ENCODE measurements at places on chromosomes 6 and 20.

DNA sequence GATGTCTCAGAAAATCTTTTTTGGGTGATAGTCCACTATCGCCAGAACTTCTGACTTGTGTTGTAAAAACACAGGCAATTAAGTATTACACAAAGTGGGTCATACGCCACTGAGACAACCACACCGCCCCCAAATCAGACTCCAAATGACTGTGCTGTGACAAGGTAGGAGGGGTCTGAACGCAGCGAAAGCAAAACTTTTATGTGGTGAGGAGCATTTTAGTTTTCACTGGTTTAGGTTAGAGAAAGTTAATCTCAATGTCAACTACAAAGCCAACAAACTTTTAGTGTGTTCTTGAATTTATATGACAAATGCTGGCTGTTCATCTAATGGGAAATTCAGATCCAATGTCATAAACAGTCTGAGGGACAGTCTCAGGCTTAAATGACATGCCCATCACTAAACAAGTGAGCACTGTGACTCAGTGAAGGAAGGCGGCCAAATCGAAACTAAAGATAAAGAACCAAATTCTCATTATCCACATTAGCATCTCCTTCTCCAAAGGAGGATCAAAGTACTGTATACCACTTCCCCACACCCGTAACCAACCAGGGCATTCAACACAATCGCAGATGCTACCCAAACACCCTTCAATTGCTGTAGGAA is 186.7 kb downstream of the GJA10 start:
- DNase-seq = no peak

DNA sequence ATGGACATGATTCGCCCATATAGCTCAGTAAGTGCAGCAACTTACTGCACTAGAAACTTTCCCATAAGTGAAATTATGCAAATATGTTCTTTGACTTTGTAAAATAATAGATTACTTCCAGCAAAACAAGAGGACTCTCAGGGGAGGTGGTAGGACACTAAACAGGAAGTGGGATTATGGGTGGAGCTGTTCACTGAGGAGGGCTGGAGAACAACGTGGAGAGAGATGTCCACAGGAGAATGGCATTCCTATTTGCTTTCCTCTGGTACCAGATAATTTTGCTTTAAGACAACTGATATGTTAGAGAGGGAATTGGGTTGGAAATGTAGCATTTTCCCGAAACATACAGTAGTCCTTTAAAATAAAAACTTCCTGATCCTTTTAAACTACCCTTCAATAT is 3.7 kb downstream of the TPD52L1 start:
- no peak for DNase-seq

- no peak for DNase-seq
Observed at GRCh38 chr20:39100691-39101090, 138.5 kb downstream of the DHX35 start.

DNA sequence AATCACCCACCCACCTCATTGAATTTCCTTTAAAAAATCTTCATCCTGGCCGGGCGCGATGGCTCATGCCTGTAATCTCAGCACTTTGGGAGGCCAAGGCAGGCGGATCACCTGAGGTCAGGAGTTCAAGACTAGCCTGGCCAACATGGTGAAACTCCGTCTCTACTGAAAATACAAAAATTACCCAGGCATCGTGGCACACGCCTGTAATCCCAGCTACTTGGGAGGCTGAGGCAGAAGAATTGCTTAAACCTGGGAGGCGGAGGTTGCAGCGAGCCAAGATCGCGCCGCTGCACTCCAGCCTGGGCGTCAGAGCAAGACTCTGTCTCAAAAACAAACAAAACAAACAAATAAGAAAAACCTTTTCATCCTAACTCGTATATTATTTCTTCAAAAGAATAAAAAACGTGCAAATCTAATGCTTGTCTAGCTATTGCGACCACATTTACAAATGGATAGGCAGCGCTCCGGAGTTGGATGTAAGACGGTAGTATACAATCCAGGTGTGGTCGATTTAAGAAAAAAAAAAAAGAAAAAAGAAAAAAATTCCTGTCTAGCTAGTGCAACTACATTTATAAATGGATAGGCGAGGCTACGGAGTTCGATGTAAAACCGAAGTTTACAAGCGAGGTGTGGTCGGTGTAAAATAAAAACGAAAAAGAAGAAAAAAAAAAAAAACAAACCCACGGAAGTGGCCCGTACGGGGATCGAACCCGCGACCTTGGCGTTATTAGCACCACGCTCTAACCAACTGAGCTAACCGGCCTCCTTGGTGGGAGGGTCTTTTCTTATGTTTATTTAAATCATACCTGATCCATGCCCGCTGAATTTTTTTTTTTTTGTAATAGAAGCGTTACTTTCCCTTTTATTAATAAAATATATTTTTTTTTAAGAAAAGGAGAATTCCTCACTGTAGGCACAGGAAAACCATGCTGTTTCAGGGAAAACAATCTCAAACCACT is 70.7 kb upstream of the PRSS16 start:
- DNase-seq = peak; percentile 74

DNA sequence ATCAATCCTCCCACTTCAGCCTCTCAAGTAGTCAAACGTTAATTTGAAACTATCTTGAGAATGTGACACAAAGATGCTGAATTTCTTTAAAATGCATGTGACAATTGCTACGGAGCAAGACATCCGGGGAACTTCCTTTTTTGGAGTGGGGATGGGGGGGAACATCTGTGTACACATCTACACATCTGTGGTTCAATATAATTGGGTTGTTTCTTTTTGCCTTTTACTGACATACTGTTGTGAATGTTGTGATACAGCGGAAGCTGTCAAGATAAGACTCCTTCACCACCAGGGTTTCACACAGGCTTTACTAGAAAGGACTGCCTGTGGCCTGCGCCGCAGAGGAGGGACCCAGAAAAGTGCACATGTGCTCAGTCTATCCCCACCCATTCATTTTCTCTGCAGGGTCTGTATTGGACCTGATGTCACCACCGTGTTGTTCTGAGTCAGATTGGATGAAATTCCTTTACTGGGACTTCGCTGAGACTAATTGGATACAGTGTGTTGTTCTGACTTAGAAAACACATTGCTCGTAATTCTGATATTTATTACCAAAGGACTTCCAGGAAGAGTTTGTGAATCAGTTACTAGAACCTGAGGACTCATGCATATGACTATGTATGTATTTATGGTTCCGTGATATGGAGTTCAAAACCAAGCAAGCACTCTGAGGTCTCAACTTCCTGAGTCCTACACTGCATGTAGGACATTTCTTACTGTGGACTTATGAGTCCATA is 98.7 kb upstream of the SGK1 start:
- no peak for DNase-seq

- no peak for DNase-seq
Observed at GRCh38 chr6:106163966-106164877, 78.1 kb downstream of the PRDM1 start.

DNA sequence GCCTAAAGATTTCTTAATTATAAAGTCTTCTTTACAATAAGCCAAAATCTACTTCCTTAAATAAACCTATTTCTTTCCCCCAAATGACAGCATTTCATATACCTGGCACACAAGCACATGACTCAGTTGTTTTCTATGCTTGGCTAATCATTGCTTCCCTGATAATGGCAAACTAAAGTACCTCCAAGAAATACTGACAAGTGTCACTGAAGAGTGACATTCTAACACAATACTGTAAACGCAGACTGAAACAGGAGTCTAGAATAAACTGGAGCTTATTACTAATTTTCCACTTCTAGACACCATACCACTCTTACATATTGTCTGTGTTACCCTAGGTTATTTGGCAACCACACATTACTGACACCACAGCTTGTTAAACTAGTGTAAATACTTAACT is 14.3 kb downstream of the SYNCRIP start:
- DNase-seq = no peak

GRCh38 chr6:34196116-34196832 is 40.4 kb upstream of the HMGA1 start:
- peak; percentile 88 for DNase-seq

GRCh38 chr20:57581202-57582028 is 20.5 kb downstream of the PCK1 start:
- no peak for DNase-seq

GRCh38 chr6:72938104-72938503 is 287.2 kb downstream of the KHDC1L start:
- DNase-seq = no peak

DNA sequence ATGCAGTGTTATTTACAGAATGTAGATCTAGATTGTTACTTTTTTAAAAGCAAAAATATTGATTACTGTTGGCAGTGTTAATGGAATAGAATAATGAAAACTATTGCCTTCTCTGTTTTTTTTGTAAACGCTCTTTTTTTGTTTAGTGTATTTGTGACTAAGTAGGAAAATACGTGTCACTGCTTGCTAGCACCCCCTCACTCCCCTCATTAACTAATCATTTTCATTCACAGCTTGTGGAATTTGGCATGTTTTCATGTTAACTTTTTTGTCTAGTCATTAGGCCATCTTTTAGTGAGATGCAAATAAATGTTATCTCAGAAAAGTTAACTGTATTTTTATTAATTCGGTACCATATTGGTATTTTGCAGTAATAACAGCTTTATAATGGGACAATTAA is 29.8 kb downstream of the ADGRG6 start:
- DNase-seq = no peak

DNA sequence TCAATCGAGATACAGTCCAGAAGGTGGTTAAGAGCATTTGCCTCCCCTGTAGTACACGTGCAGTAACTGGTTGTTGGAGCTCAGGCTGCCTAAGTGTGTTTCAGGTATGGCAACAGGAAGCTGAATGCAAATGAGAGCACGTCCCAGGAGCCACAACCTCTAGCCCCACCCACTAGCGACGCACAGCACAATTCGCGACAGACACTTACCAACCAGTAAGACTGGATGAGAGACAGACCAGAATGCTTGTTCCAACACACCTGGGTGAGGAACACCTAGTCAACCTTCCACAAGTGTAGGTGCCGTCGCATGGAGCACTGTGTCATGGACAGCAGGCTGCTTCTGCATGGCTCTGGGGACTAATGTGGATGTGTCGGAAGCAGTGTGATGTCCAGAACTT is 7.2 kb upstream of the SERPINB1 start:
- no peak for DNase-seq
